ENCODE measurements at places on chromosomes 1 and 21. TPM values are rescaled to one million over a fixed set of nuclear protein-coding genes. Genes with fewer than 3 reads are reported as not detected.

DNA sequence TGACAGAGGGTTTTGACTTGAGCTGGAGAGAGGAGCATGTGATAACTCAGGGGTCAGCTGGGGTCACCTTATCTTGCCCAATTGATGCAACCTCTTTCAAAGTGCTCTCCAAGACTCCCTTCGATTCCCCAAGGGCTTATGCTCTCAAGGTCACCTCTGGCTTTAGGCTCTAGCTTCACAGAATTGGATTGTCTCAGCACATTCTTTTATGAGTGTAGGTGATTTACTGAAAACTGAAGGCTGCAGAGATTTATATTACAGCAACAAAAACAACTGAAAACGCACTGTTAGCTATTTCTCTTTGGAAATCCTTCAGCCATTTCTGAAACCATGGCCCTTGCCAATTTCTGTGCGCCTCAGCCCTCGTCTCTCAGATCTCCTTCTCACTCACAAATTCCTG is 34.5 kb upstream of the MAP1LC3C start:
- no peak for DNase-seq

DNA sequence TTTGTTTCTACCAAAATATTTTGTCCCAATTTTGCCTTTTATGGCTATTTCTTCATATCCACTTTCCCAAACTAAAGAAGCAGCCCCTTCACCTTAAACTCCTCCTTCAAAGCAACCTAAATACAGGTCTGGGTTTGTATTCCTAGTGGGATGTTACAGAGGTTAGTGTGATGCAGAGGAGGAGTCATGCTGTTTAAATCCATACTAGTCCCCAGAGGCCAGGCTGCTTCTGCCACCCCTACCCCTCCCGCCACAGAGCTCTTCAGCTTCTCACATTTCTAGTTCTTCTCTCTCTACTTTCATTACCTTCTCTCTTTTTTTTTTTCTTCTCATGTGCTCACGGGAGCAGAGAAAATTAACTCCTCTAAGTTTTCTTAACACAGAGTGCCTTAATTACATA is 29.3 kb downstream of the SELL start:
- no peak for DNase-seq

The TUT4 gene
- 232 TPM for total RNA-seq

GRCh38 chr1:241696172-241696814 is 44.2 kb downstream of the WDR64 start:
- DNase-seq: no peak

DNA sequence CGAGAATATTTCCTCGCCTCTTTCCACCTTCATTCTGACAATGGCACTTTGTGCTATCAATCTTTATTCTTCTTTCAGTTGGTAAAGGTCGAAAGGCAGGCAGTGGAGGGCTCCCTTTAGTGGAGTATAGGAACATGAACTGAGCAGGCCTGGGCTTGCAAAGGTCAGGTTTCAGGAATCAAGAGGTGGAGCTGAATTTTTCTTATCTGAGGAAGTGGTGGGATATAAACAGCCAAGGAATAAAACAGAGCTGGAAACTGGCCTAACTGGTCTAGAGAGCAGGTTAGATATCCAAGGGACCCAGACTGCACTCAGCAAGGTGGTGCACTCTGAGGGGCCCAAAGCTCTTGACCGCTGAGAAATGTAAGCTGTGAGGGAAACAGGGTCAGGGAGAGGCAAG is 99.1 kb downstream of the PLA2G4A start:
- no peak for DNase-seq

The CHRNB2 gene
- total RNA-seq: 0.34 TPM

- DNase-seq: no peak
These were observed 82.7 kb upstream of the ABCD3 start for GRCh38 chr1:94335447-94335846.
